ENCODE measurements at places on chromosomes 3 and 15. TPM values are rescaled to one million over a fixed set of nuclear protein-coding genes. Genes with fewer than 3 reads are reported as not detected.

The TLR9 gene
- total RNA-seq: not detected

- no peak for DNase-seq
Observed at GRCh38 chr3:12454816-12455121, 29.5 kb upstream of the TSEN2 start.

- DNase-seq: peak; percentile 48
Observed at GRCh38 chr15:84658080-84658787, at the start of gene NMB. Gene NMB (minus strand): TSS chr15:84658199. CDS start chr15:84658152, 47 bp downstream.

The HSPBAP1 gene
- total RNA-seq: 2.4 TPM

The COLQ gene
- total RNA-seq: not detected

The TRA2B gene
- total RNA-seq: 170 TPM

DNA sequence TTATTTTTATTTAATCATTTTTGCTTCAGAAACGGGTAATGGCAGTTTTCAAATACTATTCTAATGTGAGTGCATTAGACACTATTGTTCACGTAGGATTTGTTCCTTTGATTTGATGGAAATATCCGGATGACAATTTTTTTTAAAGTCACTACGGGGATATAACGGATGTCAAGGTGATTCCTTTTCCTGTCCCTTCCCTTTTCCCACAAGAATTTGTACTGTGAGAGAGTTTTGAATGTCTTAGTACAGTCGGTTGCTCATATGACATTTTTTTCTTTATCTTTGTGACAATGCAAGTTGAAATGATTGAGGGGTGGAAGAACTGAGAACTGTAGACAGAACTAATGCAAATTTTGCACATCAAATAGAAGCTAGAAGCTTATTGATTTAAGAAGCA lies 209.5 kb downstream of the GRM7 start:
- DNase-seq: no peak

All from renal cortical epithelial cell (primary cell).